Pancreas (tissue), 10 donors: ENCODE measurements at places on chromosomes 13 and 19. TPM values are rescaled to one million over a fixed set of nuclear protein-coding genes. Genes with fewer than 3 reads are reported as not detected.

GRCh38 chr13:61777271-61777670 is 361.6 kb upstream of the PCDH20 start:
- H3K36me3 ChIP-seq, result no peaks in the 10 kb centered on the region
- H3K4me1 ChIP-seq, result no peaks in the 10 kb centered on the region
- no peaks in the 10 kb centered on the region for H3K27me3 ChIP-seq
- DNase-seq, result no peak

- no peak overlapping the region for H3K4me3 ChIP-seq
- no peaks in the 10 kb centered on the region for H3K36me3 ChIP-seq
- peaks cover 2% of the 10 kb centered on the region for H3K4me1 ChIP-seq
- no peak for DNase-seq
- no peaks in the 10 kb centered on the region for H3K27me3 ChIP-seq
Measured at GRCh38 chr19:6227156-6227935, 52.4 kb downstream of the MLLT1 start.

GRCh38 chr13:39496506-39496905 is 106.5 kb downstream of the LHFPL6 start:
- H3K4me3 ChIP-seq, result no peak overlapping the region
- DNase-seq, result no peak
- no peaks in the 10 kb centered on the region for H3K4me1 ChIP-seq
- H3K27ac ChIP-seq, result no peak overlapping the region

DNA sequence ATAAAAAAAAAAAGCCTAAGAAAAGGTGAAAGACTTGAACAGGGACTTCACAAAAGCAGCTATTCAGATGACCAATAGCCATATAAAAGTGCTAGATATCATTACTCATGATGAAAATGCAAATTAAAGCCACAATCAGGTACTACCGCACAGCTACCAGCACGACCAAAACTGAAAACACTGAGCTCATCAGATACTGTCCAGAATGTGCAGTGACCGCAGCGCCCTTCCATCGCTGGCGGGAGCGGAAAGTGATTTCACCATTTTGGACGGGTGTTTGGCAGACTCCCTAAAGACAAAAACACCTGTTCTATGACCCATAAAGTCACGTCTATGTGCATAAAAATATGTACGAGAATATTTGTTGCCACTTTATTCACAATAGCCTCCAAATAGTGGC is 60.7 kb downstream of the SLC6A16 start:
- no peak overlapping the region for H3K4me3 ChIP-seq
- H3K27ac ChIP-seq, result no peak overlapping the region
- DNase-seq, result no peak
- no peaks in the 10 kb centered on the region for H3K4me1 ChIP-seq

- H3K27me3 ChIP-seq, result no peaks in the 10 kb centered on the region
- DNase-seq, result no peak
- H3K36me3 ChIP-seq, result no peaks in the 10 kb centered on the region
- no peak overlapping the region for H3K27ac ChIP-seq
- H3K4me3 ChIP-seq, result no peak overlapping the region
- no peaks in the 10 kb centered on the region for H3K4me1 ChIP-seq
Measured at GRCh38 chr13:83950293-83950692, 68.0 kb upstream of the SLITRK1 start.

DNA sequence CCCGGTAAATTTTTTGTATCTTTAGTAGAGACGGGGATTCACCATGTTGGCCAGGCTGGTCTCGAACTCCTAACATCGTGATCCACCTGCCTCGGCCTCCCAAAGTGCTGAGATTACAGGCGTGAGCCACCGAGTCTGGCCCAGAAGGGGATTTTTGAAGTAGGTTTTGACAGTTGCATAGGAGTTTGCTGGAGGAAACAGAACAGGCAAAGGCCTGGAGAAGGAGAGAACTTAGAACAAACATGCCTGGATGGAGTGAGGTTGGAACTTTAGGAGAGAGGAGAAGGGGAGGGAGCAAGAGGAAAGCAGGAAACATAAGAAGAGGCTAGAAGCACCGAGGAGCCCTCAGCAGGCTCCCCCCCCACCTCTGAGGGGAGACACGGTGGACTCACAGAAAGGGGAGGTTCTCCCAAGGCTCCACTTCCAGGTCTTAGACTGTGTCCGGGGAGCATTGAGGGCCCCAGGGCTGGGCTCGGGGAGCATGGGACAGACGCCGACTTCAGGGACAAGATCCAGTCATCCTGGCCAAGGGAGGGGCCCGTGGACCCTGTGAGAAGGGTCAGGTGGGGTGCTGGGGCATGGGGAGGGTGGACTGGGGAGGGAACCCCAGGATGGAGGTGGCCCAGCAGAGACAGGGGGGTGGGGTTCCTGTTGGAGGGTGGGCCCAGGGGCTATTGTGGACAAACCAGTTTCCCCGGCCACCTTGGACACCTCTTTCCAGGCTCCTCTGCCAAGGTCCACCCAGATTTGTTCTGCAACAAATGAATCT is 1.8 kb upstream of the FBN3 start:
- no peak for DNase-seq
- no peaks in the 10 kb centered on the region for H3K27me3 ChIP-seq
- no peak overlapping the region for H3K4me3 ChIP-seq
- no peak overlapping the region for H3K27ac ChIP-seq

- DNase-seq, result no peak
- no peak overlapping the region for H3K4me3 ChIP-seq
- H3K36me3 ChIP-seq, result no peaks in the 10 kb centered on the region
- H3K27ac ChIP-seq, result no peak overlapping the region
Measured at GRCh38 chr19:40982594-40983101, 8.4 kb upstream of the CYP2B6 start.

GRCh38 chr13:95552539-95553441 is at the start of gene CLDN10:
Gene CLDN10 (plus strand): TSS chr13:95552720. CDS start chr13:95552754, 34 bp downstream.
- no peaks in the 10 kb centered on the region for H3K27me3 ChIP-seq
- DNase-seq, result peak; percentile 90
- H3K27ac ChIP-seq, result peak within 1 kb of the TSS; percentile 83
- peak within 1 kb of the TSS; percentile 58 for H3K4me3 ChIP-seq
- H3K4me1 ChIP-seq, result peaks cover 14% of the 10 kb centered on the region

- peaks cover 5% of the 10 kb centered on the region for H3K27me3 ChIP-seq
- no peaks in the 10 kb centered on the region for H3K4me1 ChIP-seq
- DNase-seq, result no peak
- no peaks in the 10 kb centered on the region for H3K36me3 ChIP-seq
Measured at GRCh38 chr19:6587998-6588507, 2.9 kb downstream of the CD70 start.

GRCh38 chr13:97758317-97758716 is 195.2 kb upstream of the IPO5 start:
- no peaks in the 10 kb centered on the region for H3K36me3 ChIP-seq
- H3K4me1 ChIP-seq, result no peaks in the 10 kb centered on the region
- H3K4me3 ChIP-seq, result no peak overlapping the region
- no peaks in the 10 kb centered on the region for H3K27me3 ChIP-seq
- H3K27ac ChIP-seq, result no peak overlapping the region
- DNase-seq, result no peak

GRCh38 chr13:30806784-30807183 is 71.4 kb downstream of the ALOX5AP start:
- no peaks in the 10 kb centered on the region for H3K4me1 ChIP-seq
- no peak overlapping the region for H3K27ac ChIP-seq
- H3K27me3 ChIP-seq, result no peaks in the 10 kb centered on the region
- H3K36me3 ChIP-seq, result no peaks in the 10 kb centered on the region
- DNase-seq, result no peak
- no peak overlapping the region for H3K4me3 ChIP-seq

DNA sequence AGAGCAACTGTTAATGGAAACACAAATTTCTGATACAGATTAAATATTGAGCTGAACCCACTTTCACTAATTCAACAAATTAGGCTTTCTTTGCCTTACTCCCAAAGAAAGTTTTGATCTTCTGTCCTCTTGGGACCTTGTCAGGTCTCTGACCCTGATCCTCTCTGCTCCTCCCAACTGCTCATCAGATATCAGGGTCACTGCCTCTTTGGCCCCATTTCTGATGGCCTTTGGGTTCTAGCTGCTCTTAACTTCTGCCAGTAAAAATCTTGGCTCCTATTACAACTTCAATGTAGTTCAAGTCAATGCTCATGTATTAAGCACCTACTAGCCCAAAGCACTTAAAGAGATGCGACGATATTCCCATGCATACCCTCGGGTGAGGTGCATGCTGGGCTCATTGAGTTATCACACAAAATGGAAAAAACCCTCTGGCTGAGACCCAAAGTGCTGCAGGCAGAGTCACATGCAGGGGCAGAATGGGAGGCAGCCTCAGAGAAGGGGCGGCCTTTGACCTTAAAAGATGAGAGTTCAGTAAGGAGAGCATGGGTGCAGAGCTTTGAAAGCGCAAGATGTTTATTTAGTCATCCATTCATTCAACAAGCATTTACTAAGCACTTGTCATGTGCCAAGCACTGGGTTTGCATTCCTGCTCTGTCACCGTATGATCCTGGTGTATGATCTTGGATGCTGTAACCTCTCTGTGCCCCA is 183.4 kb downstream of the USP12 start:
- DNase-seq, result no peak
- H3K27ac ChIP-seq, result no peak overlapping the region
- peaks cover 2% of the 10 kb centered on the region for H3K4me1 ChIP-seq
- H3K4me3 ChIP-seq, result no peak overlapping the region
- no peaks in the 10 kb centered on the region for H3K27me3 ChIP-seq
- H3K36me3 ChIP-seq, result no peaks in the 10 kb centered on the region

GRCh38 chr19:18157465-18158063 is 4.6 kb downstream of the PIK3R2 start:
- peaks cover 29% of the 10 kb centered on the region for H3K4me1 ChIP-seq
- H3K27me3 ChIP-seq, result no peaks in the 10 kb centered on the region
- peak overlapping the region; percentile 33 for H3K27ac ChIP-seq
- DNase-seq, result peak; percentile 72
- H3K4me3 ChIP-seq, result no peak overlapping the region

DNA sequence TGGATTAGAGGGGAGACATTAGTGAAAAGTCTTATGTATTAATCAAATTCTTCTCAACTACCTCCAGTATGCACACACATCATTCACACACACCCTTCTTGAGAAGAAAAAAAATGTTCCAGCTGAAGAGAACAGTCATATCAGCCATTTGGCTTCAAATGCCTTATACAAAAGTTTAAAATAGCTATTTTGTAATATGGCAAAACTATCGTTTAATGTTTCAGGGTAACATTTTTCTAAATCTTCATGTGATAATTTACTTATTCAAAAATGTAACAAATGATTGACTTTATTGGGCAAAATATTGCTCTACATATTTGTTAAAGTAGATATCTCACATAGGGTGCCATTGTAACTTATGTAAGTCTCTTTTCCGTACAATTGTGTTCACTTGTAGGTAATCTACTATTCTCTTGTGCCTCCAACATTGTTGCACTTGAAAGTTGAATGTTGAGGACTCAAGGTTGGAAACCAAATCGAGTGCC is 13.6 kb downstream of the ZIC2 start:
- no peak for DNase-seq
- peaks cover 33% of the 10 kb centered on the region for H3K27me3 ChIP-seq
- no peaks in the 10 kb centered on the region for H3K36me3 ChIP-seq
- H3K27ac ChIP-seq, result no peak overlapping the region

GRCh38 chr19:48382286-48382685 is 9.1 kb downstream of the KDELR1 start:
- no peaks in the 10 kb centered on the region for H3K4me1 ChIP-seq
- no peak overlapping the region for H3K27ac ChIP-seq
- no peak for DNase-seq
- no peaks in the 10 kb centered on the region for H3K36me3 ChIP-seq

DNA sequence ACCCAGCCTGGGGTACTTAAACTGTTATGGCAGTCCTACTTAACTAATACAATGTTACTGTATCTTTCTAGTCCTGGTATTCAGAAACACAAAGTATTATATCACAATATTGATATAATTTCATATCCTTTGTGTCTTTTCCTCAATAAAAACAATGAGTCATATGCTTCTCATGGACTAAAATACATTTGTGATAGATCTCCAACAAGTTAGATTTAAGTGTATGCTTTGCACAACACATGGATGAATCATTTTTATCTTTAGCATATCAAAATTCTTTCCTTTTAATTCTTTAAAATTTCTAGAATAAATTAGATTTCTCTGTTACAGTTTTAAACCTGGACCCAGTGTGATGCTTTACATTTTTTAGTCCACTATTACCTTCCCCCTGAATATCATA is 1357.8 kb upstream of the ATXN8OS start:
- H3K27me3 ChIP-seq, result no peaks in the 10 kb centered on the region
- no peak overlapping the region for H3K27ac ChIP-seq
- H3K4me3 ChIP-seq, result no peak overlapping the region
- DNase-seq, result no peak
- H3K36me3 ChIP-seq, result no peaks in the 10 kb centered on the region
- no peaks in the 10 kb centered on the region for H3K4me1 ChIP-seq

Gene ZFP14
- total RNA-seq, result 1.7 TPM

Gene IGFL2
- total RNA-seq, result not detected

Gene CPB2
- 0.19 TPM for total RNA-seq

Gene ARMC6
- 6.8 TPM for total RNA-seq

Gene KCNN4
- 2.6 TPM for total RNA-seq

Gene LAIR1
- 14.9 TPM for total RNA-seq

Gene ZNF626
- 9.2 TPM for total RNA-seq

Gene RPS19
- 1,297 TPM for total RNA-seq

Gene GNA15
- total RNA-seq, result 0.41 TPM

Gene ZNF728
- total RNA-seq, result 0.44 TPM
